ENCODE measurements at places on chromosomes 2 and 18. TPM values are rescaled to one million over a fixed set of nuclear protein-coding genes. Genes with fewer than 3 reads are reported as not detected.

The RNF125 gene
- 0.35 TPM for total RNA-seq

The IL18R1 gene
- total RNA-seq: 0.72 TPM

The SERPINB12 gene
- total RNA-seq: not detected

The CXCR1 gene
- not detected for total RNA-seq
